Osteocyte (in vitro differentiated cells): ENCODE measurements at places on chromosomes 6 and 20. TPM values are rescaled to one million over a fixed set of nuclear protein-coding genes. Genes with fewer than 3 reads are reported as not detected.

The TBX18 gene
- total RNA-seq = 5.4 and 8.0 TPM in 2 replicates

The PRPF6 gene
- total RNA-seq = 68.3 and 71.9 TPM in 2 replicates

The SIRPB2 gene
- total RNA-seq = not detected in 2 replicates

The GLP1R gene
- total RNA-seq = not detected in 2 replicates

The PGBD1 gene
- 7.6 and 7.8 TPM in 2 replicates for total RNA-seq

The GPRC6A gene
- not detected in 2 replicates for total RNA-seq

The XKR7 gene
- not detected in 2 replicates for total RNA-seq

The DACT2 gene
- 0.94 and 1.4 TPM in 2 replicates for total RNA-seq

The RAET1L gene
- total RNA-seq = not detected in 2 replicates

The CYP24A1 gene
- total RNA-seq = not detected in 2 replicates

The UNC5CL gene
- 0.51 and 0.76 TPM in 2 replicates for total RNA-seq

The UBD gene
- total RNA-seq = not detected in 2 replicates

The CST7 gene
- not detected in 2 replicates for total RNA-seq

The NKAIN4 gene
- 0.62 TPM in 1 of 2 replicates, not detected in the other for total RNA-seq

The GABRR2 gene
- total RNA-seq = 0.68 and 0.97 TPM in 2 replicates

The LY6G6F gene
- not detected in 2 replicates for total RNA-seq

The PRSS16 gene
- not detected in 2 replicates for total RNA-seq
